ENCODE measurements at places on chromosomes 4 and X.

- no peak for DNase-seq
Observed at GRCh38 chr4:119517361-119518229, 111.0 kb downstream of the PDE5A start.

GRCh38 chr4:20787940-20788665 is 87.8 kb downstream of the PACRGL start:
- DNase-seq: no peak

GRCh38 chrX:68083510-68083909 is 349.8 kb downstream of the OPHN1 start:
- no peak for DNase-seq

GRCh38 chr4:6278801-6279197 is 9.1 kb downstream of the WFS1 start:
- DNase-seq: no peak

DNA sequence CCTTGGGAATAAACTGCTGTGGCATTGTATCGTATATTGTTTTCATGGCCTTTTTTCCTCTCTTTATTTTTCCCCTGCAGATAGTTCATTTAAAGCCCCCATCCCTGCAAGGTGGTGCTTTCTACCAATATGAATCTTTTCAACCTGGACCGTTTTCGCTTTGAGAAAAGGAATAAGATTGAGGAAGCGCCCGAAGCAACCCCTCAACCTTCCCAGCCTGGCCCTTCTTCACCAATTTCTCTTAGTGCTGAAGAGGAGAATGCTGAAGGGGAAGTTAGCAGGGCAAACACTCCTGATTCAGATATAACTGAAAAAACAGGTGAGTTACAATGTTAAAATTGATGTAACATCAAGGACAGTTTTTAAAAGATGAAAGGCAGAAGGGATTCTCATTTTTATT is 601 bp downstream of the SMARCAD1 start:
- DNase-seq: no peak

DNA sequence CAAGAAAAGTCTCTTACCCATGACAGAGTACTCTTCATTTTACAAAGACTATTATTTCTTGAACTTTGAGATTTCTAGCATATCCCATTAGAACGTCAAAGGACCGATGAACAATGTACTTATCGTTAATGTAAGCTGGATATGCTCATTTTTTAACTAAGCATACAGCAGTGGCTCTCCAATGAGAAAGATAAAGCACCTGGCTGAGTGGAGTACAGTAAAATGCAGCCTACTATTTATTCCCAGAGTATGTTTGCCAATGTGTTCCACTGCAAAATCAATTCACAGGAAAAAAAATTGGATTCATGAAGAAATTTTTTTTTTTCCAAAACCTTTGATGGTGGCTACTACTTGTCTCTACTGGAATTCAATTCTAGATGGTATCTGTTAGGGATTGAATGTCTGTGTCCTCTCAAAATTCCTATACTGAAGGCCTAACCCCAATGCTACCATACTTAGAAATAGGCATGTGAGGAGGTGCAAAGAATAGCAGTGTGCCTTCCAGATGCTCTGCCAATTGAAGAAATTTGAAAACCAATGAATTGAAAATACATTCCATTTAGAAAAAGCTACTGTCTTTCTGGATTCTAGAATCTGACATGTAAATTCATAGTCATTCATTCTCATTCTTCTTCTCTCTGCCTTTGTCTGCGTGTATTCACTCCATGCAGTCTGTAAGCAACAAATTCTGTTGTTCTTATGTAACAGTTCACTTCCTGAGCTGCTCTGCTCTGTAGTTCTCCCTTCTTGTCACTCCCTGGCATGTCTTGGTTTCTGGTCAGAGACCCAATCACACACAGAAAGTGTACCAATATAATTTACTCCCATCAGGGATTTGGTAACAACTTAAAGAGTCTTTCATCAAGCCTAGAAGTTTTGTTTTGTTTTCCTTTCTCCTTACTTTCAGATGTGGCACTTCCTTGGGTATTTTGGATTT is 61.4 kb downstream of the PAPSS1 start:
- no peak for DNase-seq

GRCh38 chr4:152680988-152681603 is 1.3 kb upstream of the TMEM154 start:
- DNase-seq: no peak

GRCh38 chrX:53133400-53133799 is 39.5 kb downstream of the KANTR start:
- DNase-seq: no peak

DNA sequence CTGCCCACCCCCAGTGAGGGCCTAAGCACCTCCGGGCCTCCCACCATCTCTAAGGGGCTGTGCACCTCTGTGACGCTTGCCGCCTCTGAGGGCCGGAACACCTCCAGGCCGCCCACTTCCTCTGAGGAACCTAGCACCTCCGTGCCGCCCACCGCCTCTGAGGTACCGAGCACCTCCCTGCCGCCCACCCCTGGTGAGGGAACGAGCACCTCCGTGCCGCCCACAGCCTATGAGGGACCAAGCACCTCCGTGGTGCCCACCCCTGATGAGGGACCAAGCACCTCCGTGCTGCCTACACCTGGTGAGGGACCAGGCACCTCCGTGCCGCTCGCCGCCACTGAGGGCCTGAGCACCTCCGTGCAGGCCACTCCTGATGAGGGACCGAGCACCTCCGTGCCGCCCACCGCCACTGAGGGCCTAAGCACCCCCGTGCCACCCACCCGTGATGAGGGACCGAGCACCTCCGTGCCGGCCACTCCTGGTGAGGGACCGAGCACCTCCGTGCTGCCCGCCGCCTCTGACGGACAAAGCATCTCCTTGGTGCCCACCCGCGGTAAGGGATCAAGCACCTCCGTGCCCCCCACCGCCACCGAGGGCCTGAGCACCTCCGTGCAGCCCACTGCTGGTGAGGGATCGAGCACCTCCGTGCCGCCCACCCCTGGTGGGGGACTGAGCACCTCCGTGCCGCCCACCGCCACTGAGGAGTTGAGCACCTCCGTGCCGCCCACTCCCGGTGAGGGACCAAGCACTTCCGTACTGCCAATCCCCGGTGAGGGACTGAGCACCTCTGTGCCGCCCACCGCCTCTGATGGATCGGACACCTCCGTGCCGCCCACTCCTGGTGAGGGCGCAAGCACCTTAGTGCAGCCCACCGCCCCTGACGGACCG is 977 bp downstream of the MAGEE1 start:
- DNase-seq: peak; percentile 18

GRCh38 chr4:5122114-5122513 is 70.8 kb downstream of the STK32B start:
- DNase-seq: no peak

DNA sequence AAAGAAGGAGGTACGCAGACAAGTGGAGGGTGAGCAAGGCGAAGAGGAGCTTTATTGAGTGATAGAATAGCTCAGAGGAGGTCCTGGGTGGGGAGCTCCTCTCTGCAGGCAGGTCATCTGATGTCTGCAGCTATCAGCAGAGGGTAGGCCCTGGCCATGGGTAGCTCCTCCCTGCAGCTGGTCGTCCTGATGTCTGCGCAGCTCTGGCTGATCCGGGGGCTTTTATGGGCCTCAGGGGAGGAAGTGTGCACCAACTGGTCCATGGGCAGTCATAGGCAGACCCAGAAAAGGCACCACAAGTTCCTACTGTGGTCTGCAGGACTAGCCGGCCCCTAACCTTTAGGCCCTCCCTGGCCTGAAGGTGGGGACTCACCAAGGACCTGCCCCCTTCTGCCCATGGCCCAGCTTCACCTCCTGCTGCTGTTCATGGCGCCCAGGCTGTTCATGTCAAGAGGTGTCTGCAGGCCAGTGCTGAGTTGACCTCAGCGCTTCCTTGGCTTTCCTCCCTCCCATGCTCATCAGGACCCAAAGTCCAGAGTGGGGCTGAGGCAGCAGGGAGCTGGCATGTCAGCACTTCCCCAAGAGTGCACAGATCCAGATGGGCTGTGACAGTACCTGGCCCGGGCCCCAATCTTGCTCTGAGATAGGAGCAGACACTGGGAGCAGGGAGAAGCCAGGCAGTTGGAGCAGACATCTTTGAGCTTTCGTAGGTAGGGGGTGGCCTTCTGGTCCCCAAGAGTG is 46.1 kb downstream of the ARAP2 start:
- DNase-seq: no peak

- DNase-seq: no peak
Observed at GRCh38 chr4:174255786-174256185, 27.7 kb downstream of the FBXO8 start.

DNA sequence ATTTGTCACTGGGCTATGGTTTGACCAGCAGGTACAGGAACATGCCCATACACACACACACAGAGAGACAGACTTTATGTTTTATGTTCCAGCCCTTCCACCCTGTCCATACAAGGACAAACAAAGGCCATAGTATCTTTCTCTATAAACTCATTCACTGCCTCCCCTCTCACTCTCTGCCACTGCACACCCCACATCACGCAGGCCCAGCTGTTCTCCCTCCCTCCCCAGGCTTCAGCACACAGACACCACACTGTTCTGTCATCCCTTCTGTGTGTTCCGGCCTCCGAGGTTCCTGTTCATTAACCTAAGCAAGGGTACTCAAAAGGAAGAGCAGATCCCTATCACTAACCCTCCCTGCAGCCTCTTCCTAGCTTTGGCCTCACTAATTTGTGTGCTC is 17.8 kb downstream of the LAS1L start:
- no peak for DNase-seq

DNA sequence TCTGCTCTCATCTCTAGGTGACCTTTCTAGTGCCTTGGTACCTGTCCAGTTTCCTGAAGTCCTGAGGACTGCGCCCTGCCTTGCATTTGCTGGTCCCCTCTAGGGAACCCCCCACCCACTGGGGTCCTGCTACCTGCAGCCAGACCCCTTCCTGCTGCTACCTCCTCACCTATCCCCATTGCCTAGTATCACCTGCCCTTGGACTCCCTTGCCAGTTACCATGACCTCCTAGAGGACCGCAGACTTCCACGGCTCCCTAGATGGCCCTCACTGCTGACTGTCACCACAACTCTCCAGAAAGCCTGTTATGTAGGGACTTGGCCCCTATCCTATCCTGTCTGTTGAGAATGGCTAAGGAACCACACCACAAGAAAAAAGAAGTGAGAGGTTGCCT is 166.6 kb downstream of the EFNB1 start:
- no peak for DNase-seq

DNA sequence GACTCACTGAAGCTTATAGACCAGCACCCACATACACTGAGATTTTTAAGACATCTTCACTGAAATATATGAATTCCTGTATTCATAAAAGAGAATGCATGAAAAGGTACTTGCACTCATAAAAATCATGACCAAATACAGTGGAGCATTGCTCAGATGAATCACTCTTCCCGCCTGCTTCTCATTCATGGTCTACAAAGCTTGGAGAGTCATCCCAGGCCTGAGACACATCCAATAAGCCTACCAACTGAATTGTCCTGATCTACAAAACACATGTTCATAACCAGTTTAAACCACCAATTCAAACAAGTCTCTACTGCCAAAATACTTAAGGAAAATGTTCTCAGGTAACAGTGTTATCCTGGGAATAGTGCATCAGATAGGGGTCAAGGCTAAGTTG is 38.1 kb downstream of the PROM1 start:
- no peak for DNase-seq

GRCh38 chr4:7285244-7286094 is 93.1 kb downstream of the SORCS2 start:
- no peak for DNase-seq

DNA sequence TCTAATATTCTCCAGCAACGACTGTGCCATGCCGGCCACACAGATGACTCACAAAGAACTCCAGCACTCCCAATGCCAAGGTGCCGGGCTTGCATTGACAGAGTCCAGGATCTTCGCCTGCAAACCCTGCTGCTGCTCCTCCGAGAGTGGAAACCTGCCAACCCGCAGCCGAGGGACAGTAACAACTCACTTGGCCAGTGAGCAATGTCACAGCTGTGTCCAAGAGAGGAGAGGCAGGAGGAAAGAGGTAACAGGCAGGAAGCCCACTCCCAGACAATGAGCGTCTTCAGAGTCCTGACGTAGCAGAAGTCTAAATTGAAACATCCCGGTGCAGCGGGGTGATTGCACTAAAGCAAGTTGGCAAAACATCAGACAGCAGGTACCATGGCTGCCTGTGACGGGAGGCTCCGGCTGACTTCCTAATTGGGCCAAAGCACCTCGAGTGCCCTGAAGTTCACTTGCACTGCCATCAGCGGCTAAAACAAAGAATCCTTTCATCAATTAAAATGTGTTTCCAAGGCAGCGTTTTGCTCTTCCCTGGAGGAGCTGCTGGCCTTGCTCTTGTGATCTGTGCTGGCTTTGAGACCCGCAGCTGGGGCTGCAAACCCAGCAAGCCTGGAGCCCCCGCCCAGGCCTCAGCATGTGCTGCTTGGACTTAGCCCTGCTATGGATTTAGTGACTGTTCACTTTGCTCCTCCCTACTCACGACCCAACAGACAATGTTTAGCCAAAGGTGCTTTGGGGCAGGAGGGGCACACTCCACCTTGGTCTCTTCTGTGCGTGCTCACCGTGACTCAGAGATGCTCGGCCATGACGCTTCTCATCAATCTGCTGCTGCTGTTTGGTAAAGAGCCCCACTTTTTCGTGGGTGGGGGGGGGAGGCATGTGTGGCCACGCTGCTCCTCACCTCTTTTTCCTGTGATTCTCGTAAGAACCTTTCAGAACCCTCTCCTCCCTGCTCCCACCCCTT is 36.5 kb downstream of the DCTD start:
- no peak for DNase-seq

DNA sequence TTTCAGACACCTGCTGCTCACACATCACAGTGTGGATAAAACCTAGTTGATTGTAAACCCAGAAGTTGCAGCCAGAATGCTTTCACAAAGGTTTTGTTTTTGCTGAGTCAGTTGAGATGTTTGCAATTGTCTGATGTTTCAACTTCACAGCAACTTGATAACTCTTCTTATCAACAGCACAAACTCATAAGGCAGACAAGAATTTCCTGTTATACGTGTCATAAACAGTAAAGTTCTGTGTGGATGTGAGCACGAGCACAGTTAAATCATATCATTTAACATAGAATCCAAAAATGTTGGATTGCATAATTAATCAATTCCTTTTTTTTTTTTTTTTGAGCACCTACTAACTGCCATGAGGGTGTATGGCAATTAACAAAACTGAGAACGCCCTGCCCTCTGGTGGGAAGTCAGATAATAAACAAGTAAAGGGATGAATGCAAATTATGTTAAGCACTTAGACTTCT is 512.2 kb downstream of the PDHA2 start:
- DNase-seq: no peak

DNA sequence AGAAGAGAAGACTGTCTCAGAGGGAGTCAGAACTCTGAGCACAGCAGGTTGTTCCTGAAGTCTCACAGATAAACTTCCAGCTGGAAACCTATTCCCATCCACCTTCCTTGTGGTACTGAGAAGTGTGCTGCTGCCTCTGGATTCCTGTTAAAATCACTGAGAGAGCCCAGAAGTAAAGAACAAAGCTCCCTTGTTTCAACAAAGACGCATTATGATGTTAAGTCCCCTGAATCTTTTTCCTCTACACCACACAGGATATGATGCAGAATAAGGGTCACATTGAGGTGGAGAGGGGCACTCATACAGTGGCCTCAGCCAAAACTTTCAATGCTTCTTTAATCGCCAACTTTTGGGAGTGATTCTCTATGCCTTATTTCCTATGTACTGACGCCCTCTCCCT is 321.0 kb downstream of the OPHN1 start:
- DNase-seq: no peak

GRCh38 chrX:17692709-17693346 is 44.5 kb upstream of the SCML1 start:
- no peak for DNase-seq

Measured in stimulated activated CD8-positive, alpha-beta memory T cell treated with anti-CD3 and anti-CD28 coated beads, Interleukin-4, amount 100 ng/mL, for 1 hour (primary cell).